Suppressor macrophage (primary cell): ENCODE measurements at places on chromosomes 2 and 18.

DNA sequence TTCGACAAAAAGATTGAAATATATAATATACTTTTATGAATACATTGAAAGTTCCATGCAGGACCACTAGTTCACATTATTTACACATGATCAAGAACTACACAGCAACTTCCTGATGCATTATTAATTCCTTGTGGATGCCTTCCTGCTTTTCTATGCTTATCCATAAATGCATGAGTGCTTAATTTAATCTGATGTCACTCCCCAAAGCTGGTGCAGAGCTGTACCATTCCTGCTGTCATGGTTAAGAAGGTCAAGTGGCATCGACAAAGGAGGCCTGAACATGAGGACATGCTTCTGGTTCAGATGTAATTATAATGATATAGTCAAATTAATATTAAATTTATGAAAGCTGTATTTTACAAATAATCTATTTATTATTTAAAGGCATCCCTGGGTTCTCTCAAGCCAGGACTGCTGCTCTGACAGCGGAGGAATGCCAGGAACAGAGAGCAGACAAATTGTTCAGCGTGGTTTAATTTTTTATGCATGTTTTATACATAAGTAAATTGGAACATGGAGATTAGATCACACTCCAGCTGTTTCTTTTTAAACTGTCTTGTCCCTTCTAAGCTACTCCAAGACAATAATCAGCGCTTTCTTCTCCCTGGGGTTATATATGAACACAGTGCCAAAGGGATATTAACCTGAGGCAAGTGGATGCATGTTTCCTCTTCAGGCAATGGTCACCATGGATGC, 307.3 kb upstream of the CNTNAP5 start:
- DNase-seq, result no peak

GRCh38 chr2:172234716-172235691, 132.3 kb upstream of the DLX2 start:
- no peak for DNase-seq

GRCh38 chr18:22300665-22301636, 116.8 kb downstream of the CTAGE1 start:
- DNase-seq, result no peak

GRCh38 chr2:181805228-181806038, 86.1 kb upstream of the ITPRID2 start:
- peak; percentile 57 for DNase-seq

DNA sequence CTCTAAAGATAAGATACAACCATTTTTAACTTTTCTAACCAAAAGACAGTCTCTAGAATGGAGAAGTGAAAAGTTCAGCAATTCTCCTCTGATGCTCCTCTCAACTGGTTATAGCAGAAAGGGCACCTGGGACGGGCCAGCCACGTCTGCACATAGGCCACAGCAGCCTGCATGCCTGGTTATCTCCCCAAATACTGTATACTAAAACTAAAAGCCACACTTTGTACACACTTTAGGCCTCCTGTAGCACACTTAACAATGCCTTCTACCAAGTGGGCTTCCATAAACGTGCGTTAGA, 179.1 kb downstream of the ANKRD44 start:
- no peak for DNase-seq

DNA sequence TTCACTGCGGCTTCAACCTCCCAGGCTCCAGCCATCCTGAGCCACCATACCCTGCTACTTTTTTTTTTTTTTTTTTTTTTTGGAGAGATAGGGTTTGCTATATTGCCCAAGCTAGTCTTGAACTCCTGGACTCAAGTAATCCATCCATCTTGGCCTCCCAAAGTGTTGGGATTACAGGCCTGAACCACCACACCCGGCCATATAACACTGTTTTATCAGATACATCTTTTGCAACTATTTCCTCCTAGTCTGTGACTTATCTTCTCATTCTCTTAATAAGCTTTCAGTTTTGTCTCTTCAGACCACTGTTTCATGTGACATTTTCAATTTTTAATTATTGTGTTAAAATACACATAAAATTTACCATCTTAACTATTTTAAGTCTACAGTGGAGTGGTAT, 35.7 kb upstream of the FAM117B start:
- no peak for DNase-seq

- DNase-seq, result no peak
Measured at GRCh38 chr2:172279813-172280212, 147.6 kb upstream of the ITGA6 start.

- DNase-seq, result no peak
Measured at GRCh38 chr2:189592353-189592984, 11.9 kb upstream of the SLC40A1 start.

- no peak for DNase-seq
Measured at GRCh38 chr2:68937346-68938055, 15.2 kb downstream of the GKN2 start.

DNA sequence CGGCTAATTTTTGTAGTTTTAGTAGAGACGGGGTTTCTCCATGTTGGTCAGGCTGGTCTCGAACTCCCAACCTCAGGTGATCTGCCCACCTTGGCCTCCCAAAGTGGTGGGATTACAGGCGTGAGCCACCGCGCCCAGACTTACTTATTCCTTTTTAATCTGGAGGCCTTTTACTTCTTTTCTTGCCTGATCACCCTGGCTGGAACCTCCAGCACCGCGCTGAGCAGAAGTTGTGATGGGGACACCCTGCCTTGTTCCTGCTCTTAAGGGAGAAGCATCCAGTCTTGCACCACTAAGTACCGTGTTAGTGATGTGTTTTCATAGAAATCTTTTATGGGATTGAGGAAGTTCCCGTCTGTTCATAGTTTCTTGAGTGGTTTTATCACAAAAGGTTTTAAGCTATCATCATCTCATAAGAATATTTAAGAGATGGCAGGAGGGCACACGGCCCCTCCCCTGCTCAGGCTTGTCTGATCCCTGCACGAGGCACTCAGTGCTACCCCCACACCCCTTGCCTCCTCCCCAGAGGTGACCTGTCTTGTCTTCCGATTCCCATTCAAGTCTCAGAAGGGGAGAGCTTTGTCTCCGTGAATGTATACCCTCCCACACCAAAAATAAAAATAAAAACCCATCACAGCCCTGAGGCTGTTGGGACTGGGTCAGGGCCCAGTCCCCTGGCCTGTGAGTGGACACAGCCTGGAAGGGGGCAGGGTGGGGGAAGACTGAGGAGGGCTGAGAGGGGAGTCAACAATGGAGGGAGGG, 65.3 kb upstream of the SMAD7 start:
- peak; percentile 83 for DNase-seq

GRCh38 chr2:221570321-221570935, 1.7 kb downstream of the EPHA4 start:
- DNase-seq, result no peak
